ENCODE measurements at places on chromosomes 2 and 18.

DNA sequence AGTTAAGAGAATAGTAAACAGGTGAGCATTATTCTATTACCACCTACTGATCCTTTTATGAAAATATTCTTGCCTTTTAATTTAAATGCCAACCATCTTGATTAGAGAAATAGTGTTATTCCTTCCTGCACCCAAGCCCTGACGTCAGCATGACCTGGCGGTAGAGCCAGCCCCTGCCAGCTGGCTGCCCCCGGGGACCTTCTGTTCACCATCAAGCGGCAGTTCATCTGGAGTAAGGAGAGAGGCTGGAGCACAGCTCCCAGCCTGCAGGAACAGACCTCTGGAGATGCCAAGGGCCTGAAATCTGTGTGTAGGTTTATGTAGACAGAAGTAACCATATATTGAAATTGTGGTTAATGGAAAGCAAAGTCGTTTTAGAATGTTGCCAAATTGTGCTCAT, 171.8 kb downstream of the GBX2 start:
- DNase-seq = no peak

- DNase-seq = no peak
Measured at GRCh38 chr2:127829845-127830246, 18.9 kb upstream of the WDR33 start.

GRCh38 chr2:147311058-147311430, 533.8 kb upstream of the ACVR2A start:
- no peak for DNase-seq

DNA sequence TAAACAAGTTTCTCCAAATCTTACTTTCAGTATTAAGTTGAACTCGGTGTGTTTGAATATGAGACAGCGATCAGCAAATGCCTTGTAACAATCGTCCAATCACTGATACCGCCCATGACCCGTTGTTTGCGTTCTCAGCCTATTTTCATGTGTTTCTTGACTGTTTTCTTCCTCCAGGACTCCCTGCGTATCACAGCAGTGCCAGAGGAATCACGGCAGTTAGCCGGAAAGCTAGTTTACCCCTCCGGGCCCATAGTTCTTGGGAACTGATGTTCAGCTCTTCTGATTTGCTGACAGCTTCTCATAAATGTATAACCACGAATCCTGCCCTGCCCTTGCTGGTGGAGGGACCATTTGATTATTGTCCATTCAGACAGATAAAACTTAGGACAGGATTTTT, 42.2 kb upstream of the TPO start:
- DNase-seq = no peak

DNA sequence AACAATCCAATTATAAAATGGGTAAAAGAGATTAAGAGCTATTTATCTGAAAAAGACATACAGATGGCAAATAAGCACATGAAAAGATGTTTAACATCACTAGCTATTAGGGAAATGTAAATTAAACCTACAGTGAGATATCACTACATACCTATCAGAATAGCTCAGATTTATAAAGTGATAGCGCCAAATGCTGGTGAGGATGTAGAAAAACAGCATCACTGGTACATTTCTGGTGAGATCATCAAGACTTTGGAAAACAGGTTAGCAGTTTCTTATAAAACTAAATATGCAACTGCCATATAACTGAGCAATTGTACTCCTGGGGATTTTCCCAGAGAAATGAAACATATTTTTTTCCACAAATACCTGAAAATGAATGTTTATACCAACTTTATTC, 100.4 kb downstream of the ACOXL start:
- DNase-seq = no peak

DNA sequence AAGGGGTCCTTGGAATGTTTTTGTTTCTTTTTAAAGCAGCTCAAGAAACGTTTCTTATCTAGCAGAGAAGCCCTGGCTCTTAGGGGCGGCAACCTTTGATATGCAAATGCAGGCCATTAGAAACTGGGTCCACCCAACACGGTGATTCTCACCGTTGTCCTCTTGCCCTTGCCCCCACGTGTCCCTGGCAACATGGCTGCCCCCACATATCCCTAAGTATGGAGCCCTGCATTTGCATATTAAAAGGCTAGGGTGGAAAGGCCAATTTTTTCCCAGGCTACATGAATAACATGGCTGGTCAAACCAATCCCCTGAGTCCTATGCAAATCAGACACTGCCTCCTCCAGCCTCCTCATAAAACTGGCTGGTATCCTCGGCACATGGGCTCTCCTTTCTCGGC, 230.1 kb upstream of the SPOPL start:
- DNase-seq = no peak

DNA sequence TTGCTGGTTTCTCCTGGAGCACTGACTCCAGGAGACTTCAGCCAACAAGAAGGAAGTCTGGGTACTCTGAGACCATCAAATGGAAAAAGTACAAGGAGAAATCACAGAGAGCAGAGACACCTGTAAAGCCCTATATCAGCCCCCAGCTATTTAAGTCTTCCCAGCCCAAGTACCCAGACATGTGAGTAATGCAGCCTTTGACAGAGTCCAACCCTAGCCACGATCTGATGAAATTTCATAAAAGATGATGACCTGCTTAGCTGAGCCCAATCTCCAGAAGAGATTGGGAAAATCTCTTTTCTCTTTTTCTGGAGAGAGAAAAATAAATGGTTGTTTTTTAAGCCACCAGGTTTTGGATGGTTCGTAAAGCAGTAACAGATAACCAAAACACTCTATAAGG, 196.6 kb downstream of the NBAS start:
- no peak for DNase-seq

DNA sequence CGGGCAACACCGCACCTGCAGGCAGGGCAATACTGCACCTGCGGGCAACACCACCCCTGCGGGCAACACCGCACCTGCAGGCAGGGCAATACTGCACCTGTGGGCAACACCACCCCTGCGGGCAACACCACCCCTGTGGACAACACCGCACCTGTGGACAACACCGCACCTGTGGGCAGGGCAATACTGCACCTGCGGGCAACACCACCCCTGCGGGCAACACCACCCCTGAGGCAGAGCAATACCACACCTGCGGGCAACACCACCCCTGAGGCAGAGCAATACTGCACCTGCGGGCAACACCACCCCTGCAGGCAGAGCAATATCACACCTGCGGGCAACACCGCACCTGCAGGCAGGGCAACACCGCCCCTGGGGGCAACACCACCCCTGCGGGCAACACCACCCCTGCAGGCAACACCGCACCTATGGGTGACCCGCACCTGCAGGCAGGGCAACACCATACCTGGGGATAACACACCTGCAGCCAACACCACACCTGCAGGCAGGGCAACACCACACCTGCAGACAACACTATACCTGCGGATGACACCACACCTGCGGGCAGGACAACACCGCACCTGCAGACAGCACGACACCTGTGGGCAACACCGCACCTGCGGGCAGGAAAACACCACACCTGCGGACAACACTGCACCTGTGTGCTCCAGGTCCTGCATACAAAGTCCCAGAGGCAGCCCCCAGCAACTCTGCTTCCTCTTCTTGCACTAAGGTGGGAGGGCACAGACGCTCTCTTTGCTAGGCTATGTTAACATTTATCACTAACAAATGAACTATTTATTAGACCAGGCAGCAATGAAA, 57.7 kb downstream of the EIPR1 start:
- no peak for DNase-seq

GRCh38 chr2:221596192-221596591, 24.1 kb upstream of the EPHA4 start:
- peak; percentile 49 for DNase-seq

DNA sequence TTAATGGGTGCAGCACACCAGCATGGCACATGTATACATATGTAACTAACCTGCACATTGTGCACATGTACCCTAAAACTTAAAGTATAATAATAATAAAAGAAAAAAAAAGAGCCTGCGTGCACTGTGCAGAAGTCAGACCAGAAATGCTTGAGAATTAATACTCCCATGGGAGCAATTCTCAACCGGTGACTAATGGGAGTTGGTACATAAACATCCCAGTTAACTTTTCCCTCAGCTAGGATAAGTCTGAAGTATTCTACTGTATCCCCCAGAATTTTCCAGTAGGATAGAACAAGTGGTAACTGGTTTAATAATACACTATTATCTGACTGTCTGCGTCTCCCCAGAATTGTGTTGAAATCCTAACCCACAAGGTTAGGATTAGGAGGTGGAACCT, 113.6 kb upstream of the COL5A2 start:
- DNase-seq = peak; percentile 75

DNA sequence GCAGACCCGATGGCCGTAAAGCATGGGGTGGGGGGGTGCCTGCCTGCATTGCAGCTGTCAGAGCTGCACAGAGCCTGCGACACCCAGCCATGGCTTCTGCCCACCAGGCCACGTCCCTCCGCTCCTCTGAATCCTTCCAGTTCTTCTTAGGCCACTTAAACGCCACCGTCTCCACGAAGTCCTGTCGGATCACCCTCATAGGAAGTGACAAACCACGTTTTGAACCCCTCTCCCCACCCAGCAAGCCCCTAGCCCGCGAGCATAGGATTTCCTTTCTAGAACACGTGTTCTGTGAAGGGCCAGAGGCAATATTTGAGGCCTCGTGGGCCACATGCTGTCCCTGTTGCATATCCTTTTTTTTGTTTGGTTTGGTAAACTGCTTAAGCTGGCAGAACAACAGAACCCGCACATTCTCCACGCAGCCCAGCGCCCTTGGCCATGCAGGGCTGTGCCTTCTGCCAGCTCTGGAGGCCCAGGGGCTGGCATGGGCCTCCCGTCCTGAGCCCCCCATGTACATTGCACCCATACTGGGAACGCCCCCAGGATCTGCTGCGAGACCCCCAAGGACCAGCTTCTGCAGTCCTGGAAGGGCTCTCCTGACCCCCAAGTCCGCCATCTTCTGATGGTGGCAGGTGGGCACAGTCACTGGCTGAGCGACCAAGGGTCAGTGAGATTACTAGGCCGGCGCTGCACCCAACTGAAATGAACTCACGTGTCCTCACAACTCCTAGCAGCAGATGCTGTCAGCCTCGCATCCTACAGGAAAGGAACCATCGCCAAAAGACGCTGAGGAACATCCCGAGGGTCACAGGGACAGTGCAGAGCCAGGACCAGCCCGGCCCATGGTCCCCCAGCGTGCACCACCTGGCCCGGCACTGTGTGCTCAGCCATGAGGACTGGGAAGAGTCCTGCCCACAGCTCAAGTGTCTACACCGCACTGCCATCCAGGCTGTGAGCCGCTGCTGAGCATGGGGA, 35.1 kb downstream of the ADI1 start:
- no peak for DNase-seq

DNA sequence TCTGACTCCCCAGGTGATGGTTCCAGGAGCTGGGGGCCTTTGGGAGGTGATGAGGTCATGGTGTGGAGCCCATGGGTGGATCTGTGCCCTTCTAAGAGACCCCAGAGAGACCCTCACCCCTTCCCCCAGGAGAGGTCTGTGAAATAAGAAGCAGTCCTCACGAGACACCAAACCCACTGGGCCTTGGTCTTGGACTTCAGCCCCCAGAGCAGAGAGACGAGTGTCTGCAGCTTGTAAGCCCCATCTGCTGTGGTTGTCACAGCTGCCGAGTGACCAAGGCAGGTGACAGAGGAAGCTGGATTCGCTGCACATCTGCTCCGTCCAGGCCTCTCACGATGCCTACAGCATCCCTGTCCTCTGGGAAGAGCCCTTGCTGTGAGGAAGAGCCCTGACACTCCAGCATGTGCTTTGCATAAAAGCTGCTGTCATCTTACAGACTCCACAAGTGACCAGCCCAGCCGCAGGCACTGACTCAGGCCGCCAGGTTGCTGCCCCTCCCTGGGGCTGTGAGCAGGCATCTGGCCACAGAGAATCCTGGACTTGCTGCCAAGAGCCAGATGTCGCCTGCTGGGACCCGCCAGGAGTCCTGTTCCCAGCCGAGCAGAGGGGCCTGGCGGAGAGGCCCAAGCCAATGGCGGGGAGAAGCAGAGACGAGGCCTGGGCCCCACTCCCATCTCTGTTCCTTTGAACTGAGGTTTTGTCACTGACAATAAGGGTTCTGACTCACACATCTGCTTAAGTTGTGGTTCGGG, 150.8 kb downstream of the PXDN start:
- DNase-seq = peak; percentile 54

DNA sequence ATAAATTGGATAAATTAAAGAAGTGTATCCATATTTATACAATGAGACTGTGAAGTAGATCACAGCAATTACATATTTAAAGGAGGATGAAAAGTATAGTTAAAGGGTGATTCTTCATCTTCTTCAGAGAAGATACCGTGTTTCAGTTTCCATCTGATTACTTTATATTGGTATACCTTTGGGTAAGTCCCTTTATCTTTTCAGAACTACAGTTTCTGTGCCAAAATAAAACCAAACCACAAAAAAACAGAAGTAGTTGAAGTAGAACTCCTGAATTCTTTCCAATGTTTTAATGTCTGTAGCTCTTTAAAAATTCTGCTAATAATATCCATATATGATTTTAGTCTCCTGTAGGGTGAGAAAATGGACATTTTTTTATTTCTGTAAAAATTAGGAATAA, 231.2 kb upstream of the LINC00305 start:
- no peak for DNase-seq

DNA sequence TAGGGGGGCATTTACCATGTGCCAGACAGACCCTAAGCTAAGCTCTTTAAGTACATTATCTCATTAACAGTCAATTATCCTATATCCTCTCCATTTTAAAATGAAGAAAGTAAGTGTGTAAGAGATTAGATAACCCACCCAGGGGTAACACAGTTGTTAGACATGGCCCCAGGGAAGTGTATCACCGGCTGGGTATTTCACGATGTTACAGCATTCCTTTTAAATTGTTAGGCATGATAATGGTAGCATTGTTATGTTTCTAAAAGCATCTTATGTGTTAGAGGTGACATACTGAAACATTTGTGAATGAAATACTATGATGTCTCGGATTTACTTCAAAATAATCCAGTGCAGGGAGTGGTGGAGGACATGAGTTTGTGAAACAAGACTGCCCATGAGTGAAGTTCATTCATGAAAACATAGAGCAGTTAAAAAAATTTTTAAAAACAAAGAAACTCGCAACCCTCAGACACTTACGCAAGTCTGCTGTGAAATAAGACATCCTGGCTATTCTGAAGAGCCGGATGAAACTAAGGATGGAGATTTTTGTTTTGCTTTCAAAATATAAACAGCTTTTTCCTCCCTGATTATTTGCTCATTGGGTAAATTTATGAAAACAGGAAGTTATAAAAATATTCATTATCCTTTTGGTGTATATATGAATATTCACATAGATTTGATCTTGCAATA, 54.9 kb downstream of the IL1RL2 start:
- no peak for DNase-seq

- no peak for DNase-seq
Measured at GRCh38 chr2:233412405-233412804, 58.1 kb downstream of the DGKD start.

DNA sequence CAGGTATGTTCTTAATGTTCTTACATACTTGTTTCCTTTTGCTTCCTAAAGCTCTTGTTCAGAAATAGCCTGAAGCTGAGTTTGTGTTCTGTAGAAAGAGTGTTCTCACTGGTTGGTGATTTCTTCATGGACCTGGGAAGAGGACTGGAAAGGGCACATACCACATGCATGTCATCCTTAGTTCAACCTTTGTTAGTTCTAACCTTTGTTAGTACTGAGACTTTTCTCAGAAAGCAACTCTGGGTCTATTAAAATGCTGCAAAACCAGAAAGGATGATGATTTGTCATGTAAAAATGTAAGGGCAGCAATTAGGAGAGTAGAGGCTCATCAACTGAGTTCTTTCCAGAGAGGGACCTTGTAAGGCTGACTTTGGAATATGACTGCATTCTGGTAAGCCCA, 2.5 kb upstream of the FAP start:
- peak; percentile 69 for DNase-seq

GRCh38 chr2:174697255-174697654, 67.0 kb downstream of the CHRNA1 start:
- peak; percentile 39 for DNase-seq

GRCh38 chr18:39872651-39873050, 2082.4 kb upstream of the PIK3C3 start:
- DNase-seq = no peak

- DNase-seq = no peak
Measured at GRCh38 chr2:174465327-174465726, 21.5 kb downstream of the GPR155 start.
